ENCODE measurements at places on chromosomes 16 and 17. TPM values are rescaled to one million over a fixed set of nuclear protein-coding genes. Genes with fewer than 3 reads are reported as not detected.

- DNase-seq = peak; percentile 65
Observed at GRCh38 chr17:80790021-80790765, 201.4 kb upstream of the CHMP6 start.

Gene ZG16
- total RNA-seq = not detected

GRCh38 chr17:1227917-1228780 is 42.1 kb upstream of the BHLHA9 start:
- peak; percentile 33 for DNase-seq

- no peak for DNase-seq
Observed at GRCh38 chr16:568401-569258, 1.1 kb upstream of the PIGQ start.

GRCh38 chr17:29674281-29674680 is 51.6 kb upstream of the CORO6 start:
- DNase-seq = no peak

GRCh38 chr17:9028988-9029570 is 7.8 kb downstream of the NTN1 start:
- no peak for DNase-seq

Gene RAMP2
- total RNA-seq = not detected

Gene PYDC1
- total RNA-seq = not detected

DNA sequence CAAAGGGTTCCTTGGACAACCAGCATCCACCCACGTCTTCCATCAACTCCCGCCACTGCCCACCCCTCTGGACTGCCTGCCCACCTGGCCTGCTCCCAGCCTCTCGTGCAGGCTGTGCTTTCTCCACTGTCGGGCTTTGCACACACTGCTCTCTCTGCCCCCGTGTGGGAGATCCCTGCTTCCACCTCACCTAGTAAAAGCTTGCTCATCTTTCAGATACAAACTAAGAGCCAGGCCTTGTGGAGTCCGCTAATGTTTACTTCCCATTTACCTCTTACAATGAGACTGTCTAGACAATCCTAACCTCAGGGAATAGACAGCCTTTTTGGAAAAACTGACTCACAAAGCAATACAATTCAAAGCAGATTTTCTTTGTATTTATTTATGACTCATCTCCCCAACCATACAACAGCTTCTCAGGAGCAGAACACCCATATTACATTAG is 67.6 kb downstream of the USP31 start:
- no peak for DNase-seq

- no peak for DNase-seq
Observed at GRCh38 chr16:5432166-5432565, 334.6 kb upstream of the EEF2KMT start.

DNA sequence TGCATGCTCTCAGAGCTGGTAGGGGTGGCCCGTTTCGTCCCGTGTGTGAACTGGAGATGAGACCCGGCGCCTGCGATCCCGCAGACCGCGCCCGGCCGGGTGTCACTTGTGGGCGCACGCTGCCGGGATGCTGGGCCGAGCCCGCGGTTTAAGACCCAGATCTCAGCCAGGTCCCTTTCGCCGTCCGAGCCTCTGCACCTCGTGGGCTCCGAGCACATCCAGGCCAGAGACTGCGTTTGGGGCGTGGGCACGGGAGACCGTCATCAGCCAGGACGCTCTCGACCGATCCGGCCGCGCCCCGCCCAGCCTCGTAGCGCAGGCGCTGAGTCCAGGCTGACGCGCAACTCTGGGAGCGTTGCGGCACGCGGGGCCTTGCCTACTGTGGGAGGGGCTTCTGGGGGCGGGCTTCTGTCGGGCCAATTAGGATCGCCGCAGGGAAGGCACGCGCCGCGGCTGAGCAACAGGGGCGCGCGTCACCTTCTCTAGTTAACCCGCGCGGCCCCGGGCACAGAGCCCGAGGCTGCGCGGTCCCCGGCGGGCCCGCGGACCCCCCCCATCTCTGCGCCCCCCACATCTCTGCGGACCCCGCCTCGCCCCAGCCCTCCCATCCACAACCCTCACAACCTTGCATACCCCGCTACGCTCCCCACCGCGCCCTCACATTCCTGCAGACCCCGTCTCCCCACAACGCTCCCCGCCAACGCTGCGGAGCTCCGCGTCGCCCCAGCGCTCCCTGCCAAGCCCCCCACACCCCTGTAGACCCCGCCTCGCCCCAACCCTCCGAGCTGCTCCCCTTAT is 687 bp upstream of the CEMP1 start:
- DNase-seq = peak; percentile 99

Gene ATF7IP2
- 31.3 TPM for total RNA-seq

- DNase-seq = no peak
Observed at GRCh38 chr16:72247821-72248253, 75.9 kb upstream of the PMFBP1 start.

DNA sequence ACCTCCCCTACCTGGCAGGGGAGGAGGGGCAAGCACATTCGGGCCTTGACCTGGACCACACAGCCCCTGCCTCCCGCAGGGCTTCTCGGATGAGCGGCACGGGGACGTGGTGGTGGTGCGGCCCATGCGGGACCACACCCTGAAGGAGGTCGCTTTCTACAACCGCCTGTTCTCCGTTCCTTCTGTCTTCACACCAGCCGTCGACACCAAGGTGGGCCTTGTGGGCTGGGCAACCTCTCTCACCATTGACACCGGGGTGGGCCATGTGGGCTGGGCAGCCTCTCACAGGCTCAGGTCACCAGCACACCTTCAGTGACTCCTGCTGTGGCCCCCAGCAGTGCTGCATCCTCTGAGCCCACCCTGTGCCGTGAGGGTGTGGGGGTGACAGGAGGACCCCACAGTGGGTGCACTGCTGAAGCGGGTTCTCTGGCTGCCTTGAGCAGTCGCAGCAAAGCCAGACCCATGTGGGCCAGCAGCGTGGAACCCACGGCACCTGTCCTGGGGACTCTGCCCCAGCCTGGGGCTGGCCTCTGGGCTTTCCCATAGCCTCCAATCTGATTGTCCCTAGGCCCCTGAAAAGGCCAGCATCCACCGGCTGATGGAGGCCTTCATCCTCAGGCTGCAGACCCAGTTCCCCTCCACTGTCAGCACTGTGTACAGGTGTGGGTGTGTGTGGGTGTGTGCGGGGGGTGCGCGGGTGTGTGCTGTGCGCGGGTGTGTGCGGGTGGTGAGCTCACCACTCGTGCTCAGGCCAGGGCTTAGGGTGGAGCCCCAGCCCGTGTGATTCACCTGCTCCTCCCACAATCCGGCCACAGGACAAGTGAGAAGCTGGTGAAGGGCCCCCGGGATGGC is 7.5 kb downstream of the CTU2 start:
- DNase-seq = no peak

Gene PERCC1
- not detected for total RNA-seq

DNA sequence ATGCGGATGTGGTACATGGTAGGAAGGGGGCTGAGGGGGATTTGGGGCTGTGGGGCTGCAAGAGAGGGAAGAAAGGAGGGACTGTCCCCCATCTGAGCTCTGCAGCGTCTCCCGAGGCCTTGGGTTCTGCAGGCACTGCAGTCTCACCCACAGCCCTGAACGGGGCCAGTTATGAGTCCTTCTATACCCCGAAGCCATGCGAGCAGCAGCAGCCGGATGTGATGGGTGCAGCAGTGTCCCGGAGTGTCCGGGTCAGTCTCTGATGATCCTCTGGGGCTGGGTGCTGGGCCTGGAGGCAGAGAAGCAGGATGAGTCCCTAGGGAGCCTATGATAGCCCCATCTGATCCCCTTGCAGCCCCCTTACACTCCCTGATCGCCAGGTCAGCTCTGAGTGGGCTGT is 41.5 kb downstream of the CPNE2 start:
- peak; percentile 47 for DNase-seq

GRCh38 chr16:82834151-82834815 is 207.5 kb downstream of the CDH13 start:
- no peak for DNase-seq

Gene FASN
- 261 TPM for total RNA-seq

- no peak for DNase-seq
Observed at GRCh38 chr16:86018071-86018470, 119.1 kb downstream of the IRF8 start.

DNA sequence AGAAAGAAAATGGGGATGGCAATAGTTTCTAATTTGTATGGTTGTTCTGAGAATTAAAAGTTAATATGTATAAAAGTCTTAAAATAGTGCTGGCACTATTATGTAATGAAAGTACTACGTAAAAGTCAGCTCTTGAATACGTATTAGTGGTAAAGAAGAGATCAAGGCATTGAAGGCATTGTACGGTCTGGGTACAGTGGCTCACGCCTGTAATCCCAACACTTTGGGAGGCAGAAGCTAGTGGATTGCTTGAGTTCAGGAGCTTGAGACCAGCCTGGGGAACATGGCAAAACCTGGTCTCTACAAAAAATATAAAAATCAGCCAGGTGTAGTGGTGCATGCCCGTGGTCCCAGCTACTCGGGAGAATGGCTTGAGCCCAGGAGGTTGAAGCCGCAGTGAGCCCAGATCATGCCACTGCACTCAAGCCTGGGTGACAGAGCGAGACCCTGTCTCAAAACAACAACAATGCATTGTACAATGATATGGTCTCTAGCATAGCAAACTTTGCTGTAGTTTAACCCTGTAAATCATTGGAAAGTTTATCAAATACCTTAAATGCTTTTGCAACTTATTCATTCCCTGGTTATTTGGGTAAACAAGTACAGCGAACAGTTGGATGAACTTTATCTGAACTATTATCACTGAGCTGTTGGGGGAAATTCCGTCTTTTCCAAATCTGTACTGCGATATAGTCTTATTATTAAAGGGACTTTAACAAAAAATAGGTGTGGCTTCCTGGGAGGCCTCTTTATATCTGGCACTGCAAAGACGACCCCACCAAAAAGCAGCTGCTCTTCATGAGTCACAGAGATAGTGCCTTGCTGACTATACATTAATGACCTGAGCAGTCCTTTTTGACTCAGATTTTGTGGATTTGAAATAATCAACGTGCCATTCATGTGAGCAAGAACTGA is 73.6 kb downstream of the GPRC5B start:
- no peak for DNase-seq

Gene PIRT
- not detected for total RNA-seq

DNA sequence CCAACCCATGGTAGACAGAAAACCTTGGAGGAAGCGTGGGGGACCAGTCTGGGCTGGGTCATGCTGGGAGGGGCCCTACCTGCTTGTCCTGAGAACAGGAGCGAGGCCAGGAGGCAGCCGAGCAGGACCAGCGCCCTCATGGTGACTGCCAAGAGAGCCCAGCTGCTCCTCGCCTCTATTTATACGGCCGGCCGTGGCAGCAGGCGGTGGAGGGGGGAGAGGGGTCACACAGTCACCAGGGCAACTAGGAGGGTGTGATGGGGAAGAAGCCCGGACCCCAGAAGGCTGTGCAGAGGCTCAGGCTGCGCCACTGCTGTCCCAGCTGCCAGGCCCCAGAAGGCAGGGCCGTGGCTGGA is at the start of gene SRL:
Gene SRL (minus strand): TSS at position 153 of the 356 bp plus-strand sequence. CDS start 13 bp downstream, at position 140.
- no peak for DNase-seq

Gene C16orf46
- not detected for total RNA-seq

DNA sequence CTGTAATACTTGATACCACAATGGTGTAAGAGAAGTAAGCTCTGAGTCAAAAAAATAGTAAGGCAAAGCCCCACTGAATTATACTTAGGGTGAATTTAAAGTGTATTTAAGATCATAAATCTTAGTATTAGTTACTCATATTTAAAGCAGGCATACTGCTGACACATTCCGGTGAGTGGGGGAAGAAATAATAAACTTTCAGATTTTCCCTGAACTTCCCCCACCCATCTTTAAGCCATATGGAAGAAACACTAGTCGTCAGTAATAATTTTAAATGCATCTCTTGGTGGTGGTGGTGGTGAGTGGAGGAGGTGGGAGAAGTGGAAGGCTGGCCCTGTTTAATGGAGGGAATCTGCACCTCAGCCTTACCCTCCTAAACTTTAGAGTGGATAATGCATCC is 20.5 kb downstream of the MPHOSPH6 start:
- DNase-seq = no peak
